H54 (cell line): ENCODE measurements at places on chromosomes 3 and 15.
A peak's percentile ranks its signal among the peaks of the same experiment; 100 is the strongest.

- DNase-seq, result no peak
Measured at GRCh38 chr3:100957261-100957986, 35.8 kb downstream of the ABI3BP start.

DNA sequence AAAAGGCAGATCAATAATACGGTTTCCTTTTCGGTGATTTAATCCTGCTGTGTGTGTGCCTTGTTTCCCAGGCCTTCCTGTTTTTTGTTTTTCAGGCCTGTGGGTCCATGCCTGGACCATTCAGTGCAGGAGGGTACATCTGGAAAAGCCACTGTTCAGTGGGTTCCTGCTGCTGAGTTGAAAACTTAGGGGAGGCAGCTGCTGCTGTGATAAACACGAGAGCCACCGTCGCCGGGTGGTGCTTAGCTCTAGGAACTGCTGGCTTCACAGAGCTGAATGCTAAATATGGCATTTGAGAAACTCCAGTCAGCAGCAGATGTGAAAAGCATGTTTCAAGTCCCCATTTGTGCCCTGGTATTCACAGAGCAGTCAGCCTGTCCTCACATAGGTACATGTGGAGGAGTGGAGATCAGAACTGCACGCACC is 44.0 kb downstream of the SYNM start:
- DNase-seq, result no peak

DNA sequence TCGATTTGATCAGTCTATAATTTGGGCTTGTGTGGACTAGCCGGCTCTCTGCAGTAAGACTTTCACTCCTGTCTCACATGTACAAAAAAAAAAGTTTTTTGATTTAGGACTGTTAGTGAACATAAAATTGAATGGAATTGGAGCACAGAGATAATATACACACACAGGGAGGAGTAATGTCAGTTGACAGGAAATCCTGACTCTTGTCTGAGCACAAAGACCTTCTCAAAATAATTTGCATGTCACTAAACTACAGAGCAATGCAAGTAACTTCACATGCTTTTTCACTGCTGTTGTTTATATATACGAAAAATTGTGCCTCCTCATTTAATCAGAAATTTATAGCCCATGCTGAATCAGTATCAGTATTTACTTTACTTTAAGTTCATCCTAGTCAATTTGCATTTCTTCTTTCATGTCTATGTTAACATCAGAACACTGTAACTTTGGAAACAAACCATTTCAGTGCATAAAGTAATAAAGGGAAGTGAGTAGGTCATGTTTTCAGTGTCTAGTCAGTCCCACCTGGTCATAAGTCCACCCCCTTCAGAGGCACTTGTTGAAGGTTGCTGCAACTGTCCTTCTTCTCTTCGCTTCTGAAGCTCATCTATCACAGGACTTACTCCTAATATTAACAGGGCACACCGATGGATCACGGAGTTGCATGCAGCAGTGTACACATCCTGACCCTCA is 115.8 kb downstream of the FBXL22 start:
- DNase-seq, result no peak

GRCh38 chr3:44467241-44467640 is 10.2 kb downstream of the ZNF445 start:
- DNase-seq, result no peak

DNA sequence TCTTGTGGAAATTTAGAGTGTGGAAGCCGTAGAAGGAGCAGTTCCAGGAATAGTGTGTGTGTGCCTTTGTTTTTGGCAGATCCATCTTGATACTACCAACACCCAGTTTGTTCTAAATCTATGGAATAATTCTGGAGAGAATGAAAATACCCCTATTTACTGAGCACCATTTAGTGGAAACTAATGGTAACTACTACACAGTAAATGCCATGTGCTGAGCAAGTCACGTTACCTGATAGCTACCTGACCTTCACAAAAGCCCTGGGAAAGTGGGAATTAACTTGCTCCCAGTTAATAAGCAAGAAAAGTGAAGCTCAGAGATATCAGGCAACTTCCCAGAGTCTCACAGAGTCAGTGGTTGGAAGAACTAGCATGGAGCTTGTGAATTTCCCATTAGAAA is 137.7 kb downstream of the ARPP21 start:
- DNase-seq, result no peak

- no peak for DNase-seq
Measured at GRCh38 chr15:60993008-60993407, 236.1 kb downstream of the RORA start.

DNA sequence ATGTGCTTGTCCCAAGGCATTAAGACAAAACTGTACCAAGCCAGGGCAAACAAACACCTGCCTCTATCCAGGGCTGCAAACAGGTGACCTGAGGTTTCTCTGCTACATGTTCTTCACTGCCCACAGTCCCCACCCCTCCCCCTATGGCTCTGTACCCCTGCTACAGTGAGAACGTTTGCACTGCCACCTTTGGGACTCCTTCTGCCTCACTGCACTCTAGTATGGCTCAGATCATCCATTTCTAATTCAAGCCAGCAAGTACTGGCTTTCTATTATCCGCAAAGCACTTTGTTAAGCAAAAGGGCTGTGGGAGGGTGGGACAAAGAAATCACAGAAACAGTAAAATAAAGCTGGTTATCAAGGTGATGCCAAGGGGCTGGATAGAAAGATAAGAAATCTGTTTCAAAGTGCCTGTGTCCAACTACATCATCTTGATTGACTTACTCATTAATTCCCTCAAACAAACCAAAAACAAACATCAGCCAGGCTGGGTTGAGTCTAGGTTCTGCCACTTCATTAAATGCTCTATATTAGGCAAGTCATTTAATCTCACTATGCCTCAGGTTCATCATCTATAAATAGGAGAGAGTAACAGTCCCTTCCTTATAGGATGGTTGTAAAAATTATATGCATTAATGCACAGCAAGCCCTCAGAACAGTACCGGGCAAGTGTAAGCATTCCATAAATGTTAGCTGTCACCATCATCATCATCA is 95.3 kb downstream of the PDZRN3 start:
- DNase-seq, result no peak

DNA sequence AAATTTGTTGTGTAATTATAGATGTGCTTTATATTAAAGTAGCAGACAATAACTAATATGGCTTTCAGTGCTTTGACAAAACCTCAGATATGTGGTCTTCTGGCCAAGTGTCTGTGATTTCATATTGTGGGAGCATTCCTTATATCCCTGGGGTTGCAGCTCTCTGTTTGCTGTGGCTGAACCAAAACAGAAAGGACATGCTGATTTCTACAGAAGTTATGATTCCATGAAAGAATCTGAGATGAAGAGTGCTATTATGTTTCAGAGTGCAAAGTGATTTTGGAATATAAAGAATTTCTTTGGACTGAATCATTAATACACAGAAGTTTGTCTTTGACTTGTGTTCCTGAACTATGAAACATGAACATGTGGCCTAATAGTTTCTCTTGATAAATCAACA is 36.5 kb downstream of the CDV3 start:
- no peak for DNase-seq

- no peak for DNase-seq
Measured at GRCh38 chr15:57924598-57924997, 140.9 kb downstream of the ALDH1A2 start.

DNA sequence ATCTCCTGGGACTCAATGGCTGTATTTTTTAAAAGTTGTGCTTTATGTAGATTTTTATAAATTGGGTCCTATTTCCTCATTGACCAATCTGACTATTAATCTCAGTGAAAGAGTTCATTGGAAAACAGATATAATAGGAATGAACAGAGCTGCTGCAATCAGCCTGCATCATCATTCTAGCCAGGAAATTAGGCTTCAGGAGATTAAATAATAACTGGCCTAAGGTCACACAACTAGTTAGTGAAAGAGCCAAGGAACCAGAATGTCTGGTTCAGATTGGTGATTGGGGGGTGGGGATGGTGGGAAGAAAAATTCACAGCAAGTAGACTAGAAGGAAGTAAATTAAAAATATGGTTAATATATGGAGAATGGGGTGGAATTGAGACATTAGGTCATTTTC is 180.9 kb upstream of the ROPN1 start:
- DNase-seq, result no peak

DNA sequence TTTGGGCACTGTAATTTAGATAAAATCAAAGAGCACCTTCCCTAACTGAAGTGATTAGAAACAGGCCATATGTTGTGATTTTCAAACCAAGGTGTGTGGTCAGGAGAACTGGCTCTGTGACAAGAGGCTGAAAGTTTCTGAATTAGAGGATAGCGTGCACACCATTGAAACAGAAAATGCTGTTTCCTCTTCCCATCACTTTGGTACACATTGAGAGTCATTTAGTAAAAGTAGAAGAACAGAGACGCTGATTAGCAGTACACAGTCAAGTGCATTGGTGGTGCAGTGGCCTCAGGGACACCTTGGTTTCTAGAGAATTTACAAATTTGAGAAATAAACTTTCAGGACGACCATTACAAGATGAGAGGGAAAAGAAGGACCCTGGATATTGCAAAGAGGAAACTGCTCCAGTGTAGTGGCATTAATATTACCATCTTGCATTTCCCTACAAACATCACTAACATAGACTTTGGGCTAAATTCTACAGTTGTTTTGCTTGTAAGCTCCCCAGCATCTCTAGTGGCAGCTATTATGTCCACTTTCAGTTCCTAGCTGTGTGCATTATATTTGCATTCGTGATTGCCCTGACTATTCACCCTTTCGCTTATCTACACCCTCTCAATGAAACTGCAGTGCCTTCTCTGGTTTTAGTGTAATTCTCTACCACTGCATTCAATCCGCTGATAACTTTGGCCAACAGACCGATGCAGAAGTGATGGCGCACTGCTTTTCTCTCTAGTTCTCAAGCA is 728.1 kb upstream of the GRM7 start:
- no peak for DNase-seq

GRCh38 chr15:98651581-98652220 is 3.4 kb downstream of the IGF1R start:
- DNase-seq, result no peak

- DNase-seq, result no peak
Measured at GRCh38 chr15:39583596-39584265, 2.9 kb downstream of the THBS1 start.

GRCh38 chr3:112634786-112635541 is 6.0 kb downstream of the CCDC80 start:
- no peak for DNase-seq

GRCh38 chr15:21261965-21262850 is 178.1 kb downstream of the POTEB3 start:
- no peak for DNase-seq

DNA sequence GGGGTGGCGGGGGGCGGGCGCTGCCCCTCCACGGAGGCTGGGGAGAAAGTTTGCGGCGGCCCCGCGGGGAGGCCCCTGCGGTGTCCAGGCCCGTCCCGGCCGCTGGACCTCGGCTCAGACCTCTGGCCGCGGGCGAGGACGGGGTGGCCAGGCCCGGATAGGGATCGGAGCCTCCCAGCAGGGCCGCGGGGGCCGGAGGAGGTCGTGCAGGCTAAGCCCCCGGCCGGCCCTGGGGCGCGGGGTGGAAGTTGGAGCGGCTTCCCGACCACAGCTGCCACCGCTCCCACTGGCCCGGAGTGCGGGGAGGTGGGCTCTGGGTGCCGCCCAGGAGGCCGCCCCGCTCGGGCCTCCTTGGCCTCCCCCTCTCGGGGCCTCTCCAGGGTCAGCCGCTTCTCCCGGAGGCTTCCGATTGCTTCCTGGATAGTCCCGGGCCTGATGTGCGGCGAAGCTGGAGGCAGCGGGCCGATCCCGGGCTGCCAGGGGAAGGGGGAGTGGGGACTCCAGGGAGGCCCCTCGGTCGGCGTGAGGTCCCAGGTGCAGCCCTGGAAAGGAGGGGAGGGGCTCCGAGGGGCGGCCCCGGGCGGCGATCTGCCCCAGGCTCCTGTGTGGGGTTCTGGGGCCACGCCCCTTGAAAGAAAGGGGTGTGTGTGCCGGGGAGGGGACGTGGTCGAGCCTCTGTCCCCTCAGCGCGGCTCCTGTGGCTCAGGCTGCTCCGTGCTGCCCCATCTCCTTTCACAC is 907 bp downstream of the PLXNA1 start:
- DNase-seq, result peak; percentile 54

DNA sequence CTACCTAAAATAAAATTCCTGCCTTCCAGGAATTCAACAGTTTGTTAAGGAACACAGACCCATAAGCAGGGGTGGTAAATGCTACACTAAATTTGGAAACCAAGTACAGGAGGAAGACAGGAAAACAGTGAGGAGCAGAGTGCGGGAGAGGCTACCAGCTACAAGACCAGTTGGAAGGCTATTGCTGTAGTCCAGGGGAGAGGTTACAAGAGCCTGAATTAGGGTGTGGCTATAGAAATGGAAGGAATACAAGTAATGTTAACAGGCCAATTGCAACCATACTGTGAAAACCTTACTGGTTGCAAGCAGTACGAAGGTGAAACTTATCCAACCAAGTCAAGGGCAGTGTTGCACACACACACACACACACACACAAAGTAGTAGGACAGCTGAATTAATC is 880 bp upstream of the ARMC8 start:
- no peak for DNase-seq

GRCh38 chr15:101001796-101002195 is 82.6 kb downstream of the LRRK1 start:
- DNase-seq, result no peak

GRCh38 chr3:98531622-98532274 is at the start of gene GPR15:
TSS of gene GPR15 (plus strand) at chr3:98531978. CDS start at chr3:98532034, 56 bp downstream.
- DNase-seq, result no peak
